ENCODE measurements at places on chromosomes 6 and 20. TPM values are rescaled to one million over a fixed set of nuclear protein-coding genes. Genes with fewer than 3 reads are reported as not detected.
A peak's percentile ranks its signal among the peaks of the same experiment; 100 is the strongest.

CGA gene
- total RNA-seq = not detected

DNA sequence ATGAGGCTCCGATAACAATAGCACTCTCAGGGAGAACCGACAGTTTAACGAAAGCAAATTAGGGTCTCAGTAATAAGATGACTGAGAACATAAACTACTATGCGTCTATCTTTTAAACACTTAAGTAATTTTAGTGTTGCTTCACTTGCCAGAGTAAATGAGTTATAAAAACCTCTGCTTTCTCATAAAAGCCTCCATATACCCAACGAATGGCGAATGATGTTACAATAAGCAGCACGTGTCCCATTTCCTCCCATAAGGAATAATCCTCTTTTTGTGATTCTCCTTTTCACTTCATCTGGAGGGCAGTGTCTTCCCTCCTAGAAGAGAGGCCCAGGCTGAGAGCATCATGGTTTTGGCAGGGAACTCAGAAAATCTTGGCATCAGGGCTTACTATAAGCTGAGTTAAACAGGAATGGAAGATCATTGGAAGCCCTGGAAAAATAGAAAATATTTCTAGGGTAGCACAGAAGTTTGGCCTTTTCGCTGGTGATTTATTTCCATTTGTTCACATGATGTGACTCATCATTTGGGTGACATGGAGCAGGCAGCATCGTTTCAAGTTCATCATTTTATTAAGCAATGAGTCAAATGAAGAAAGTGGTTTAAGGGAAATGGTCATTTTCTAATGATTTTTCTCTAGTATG lies 255.4 kb downstream of the ATXN1 start:
- DNase-seq = no peak
- H3K4me1 ChIP-seq = peaks cover 41% of the 10 kb centered on the region
- no peak overlapping the region for H3K27ac ChIP-seq
- no peak overlapping the region for H3K4me3 ChIP-seq
- H3K27me3 ChIP-seq = no peaks in the 10 kb centered on the region
- H3K36me3 ChIP-seq = peaks cover 38% of the 10 kb centered on the region

GRCh38 chr6:90053614-90054013 lies 159.3 kb downstream of the GJA10 start:
- no peaks in the 10 kb centered on the region for H3K27me3 ChIP-seq
- no peak overlapping the region for H3K4me3 ChIP-seq
- H3K4me1 ChIP-seq = peaks cover 24% of the 10 kb centered on the region
- DNase-seq = no peak
- H3K27ac ChIP-seq = peak overlapping the region; percentile 75

- no peaks in the 10 kb centered on the region for H3K27me3 ChIP-seq
- peaks cover 56% of the 10 kb centered on the region for H3K4me1 ChIP-seq
- peak; percentile 68 for DNase-seq
- H3K27ac ChIP-seq = peak overlapping the region; percentile 85
- peak overlapping the region; percentile 65 for H3K4me3 ChIP-seq
Measured at GRCh38 chr6:137880746-137881521, 13.9 kb downstream of the TNFAIP3 start.

GRCh38 chr6:22250486-22250885 lies 46.4 kb downstream of the PRL start:
- no peak overlapping the region for H3K4me3 ChIP-seq
- H3K4me1 ChIP-seq = no peaks in the 10 kb centered on the region
- H3K36me3 ChIP-seq = no peaks in the 10 kb centered on the region
- DNase-seq = no peak

DNA sequence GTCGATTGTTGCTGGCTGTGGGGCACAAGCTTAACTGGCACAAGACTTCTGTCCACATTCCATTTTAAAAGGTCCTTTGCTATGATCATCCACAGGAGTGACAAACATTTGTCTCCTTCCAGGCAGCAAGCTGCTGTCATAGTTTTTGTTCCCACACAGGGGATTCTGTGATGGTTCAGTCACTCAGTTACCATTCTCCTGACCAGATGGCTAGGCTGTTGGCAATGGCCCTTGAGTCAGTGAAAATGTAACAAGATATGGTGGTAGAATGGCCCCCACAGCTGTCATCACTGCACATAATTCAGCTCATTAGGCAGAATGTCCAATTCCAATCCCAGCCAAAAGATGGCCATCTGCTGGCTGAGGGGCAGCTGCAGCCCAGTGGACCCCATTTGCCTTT lies 13.7 kb downstream of the BPIFA1 start:
- DNase-seq = no peak
- H3K36me3 ChIP-seq = no peaks in the 10 kb centered on the region
- no peak overlapping the region for H3K4me3 ChIP-seq
- no peak overlapping the region for H3K27ac ChIP-seq

All from activated CD4-positive, alpha-beta T cell treated with anti-CD3 and anti-CD28 coated beads, Interleukin-2, amount 10 ng/mL, durations not matched to agents 24 days and 14 days (primary cell).